ENCODE measurements at places on chromosomes 5 and 9.

DNA sequence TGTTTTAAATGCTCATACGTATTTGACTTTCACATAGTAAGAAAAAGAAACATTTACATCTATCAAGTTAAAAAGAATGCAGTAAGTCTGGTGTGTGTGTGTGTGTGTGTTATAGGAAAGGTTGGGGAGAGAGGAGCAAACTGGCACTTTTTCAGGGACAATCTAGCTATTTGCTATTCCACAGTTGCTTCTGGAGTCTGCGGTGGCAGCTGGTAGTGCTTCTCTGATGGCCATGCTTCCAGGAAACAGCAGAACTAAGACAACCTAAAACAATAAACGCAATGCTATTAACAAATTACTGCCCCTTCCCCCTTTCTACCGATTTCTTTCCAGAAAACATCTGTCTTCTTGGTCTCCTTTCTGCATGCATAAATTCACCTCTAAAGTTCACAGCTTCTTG is 70.0 kb upstream of the CDH10 start:
- DNase-seq: no peak

- DNase-seq: no peak
Observed at GRCh38 chr9:133732639-133733408, 5.3 kb downstream of the SARDH start.

- DNase-seq: no peak
Observed at GRCh38 chr5:53422539-53422938, 57.9 kb upstream of the FST start.

GRCh38 chr5:18043344-18043743 is 409.1 kb downstream of the TAF11L14 start:
- no peak for DNase-seq

- DNase-seq: no peak
Observed at GRCh38 chr5:38707352-38708210, 138.2 kb upstream of the OSMR start.

DNA sequence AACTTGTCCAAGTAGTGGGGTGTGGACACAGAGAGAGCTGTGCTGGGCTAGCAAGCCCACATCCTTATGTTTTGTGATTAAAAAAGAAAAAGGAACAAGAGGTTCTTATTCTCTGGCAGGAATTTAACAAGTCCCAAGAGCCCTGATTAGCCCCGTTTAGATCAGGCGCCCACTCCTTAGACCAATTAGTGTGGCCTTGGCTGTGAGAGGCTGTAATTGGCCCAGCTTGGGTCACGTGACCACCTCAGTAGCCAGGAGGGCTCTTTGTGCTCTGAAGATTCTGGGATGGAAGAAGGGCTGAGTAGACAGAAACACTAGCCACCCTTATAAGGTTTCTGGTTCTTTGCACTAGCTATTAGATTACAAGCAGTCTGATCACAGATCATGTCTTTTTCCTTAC is 31.1 kb downstream of the GCNT4 start:
- no peak for DNase-seq

GRCh38 chr5:106737111-106737510 is 933.6 kb downstream of the EFNA5 start:
- no peak for DNase-seq

DNA sequence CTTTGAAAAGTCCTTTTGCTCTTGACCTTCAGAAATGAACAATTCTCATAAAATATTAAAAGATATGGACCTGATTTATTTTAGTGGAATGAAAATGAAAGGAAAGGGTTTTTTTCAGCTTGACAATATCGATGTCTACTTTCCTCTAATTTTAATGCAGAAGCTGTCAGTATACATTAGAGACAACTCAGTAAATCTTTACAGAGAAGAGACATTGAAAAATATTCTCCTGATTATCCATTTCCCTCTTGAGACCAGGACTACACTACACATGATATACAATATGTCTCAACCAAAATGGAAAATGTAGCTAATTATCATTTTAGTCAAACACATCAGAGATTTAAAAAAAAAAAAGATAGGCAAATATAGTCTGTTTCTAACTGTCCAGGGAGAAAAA is 288.5 kb upstream of the NUDT12 start:
- DNase-seq: no peak

DNA sequence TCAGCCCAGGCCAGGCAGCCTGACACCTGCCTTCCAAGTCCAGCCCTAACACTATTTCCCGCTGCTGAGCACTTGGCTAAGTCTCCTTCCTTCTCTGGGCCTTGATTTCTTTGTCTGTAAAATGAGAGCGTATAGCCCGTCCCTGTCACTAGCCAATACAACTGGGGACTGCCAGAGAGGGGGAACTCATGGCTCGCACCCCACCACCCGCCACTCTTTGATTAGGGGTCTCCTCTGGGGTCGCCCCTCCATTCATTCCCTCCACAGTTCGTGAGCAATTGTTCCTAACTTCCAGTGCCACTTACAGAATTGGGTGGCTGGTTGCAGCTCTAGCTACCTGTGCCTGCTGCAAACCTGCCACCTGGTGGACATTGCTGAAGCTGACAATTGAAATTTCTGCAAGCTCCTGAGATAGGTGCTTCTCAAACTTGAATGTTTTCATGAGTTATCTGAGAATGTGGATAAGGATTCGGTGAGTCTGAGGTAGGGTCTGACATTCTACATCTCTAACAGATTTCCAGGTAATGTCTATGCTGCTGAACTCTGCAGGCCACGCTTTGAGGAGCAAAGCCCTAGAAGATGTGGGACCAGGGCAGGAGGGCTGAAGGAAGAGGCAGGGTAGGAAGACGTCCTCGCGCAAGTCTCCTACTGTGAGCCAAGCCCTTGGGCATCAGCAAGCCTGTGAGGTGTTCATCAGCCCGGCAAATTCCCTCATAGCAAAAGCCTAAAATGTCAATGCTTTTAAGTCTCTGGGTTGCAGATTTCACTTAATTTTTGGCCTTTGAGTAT is 13.3 kb upstream of the RECK start:
- peak; percentile 31 for DNase-seq

DNA sequence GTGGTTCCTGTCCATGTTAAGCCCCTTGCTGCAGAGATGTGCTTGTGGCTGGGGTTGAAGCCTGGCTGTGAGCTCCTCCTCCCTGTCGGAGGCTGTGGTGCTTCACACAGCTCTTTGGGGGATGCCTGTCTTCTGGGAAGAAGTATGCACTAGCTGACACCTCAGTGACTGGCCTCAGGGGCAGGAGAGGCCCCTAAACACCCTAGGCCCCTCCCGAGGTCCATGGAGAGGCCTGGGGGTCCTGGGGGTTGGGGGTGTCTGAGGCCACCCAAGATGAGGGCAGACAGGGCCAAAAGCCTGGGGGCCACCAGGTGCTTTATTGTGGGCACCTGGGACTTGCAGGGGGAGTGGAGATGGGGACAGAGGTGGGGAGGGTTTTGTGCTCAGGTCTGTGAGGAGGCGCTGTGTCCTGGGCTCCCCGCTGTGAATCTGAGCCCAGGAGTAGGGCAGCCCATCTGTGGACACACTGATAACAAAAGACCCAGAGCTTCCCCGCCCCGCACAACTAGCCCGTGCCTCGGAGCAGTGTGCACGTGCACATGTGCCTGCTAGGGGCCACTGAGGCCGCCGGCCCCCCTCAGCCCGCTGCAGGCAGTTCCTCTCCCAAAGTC is 92.0 kb downstream of the PHF2 start:
- no peak for DNase-seq

DNA sequence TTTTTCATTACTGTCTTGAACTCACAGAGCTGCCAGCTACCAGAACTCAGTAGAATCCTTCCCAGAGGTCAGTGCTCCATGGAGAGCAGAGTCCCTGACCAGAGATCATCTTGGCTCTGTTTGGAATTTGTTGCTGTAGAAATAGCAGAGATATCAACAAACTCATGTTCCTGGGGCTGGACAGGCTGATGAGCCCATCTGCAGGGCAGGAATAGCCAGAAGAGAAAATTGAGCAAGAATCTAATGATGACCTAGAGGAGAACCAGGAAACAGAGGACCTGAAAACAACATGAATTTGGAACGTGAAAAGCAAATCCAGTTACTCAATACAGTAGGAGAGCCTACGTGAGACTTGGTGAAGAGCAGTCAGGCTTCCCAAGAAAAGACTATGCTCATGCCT is 437.8 kb downstream of the PLK2 start:
- DNase-seq: no peak

GRCh38 chr5:12876541-12877298 is 972.5 kb upstream of the CTNND2 start:
- DNase-seq: no peak

DNA sequence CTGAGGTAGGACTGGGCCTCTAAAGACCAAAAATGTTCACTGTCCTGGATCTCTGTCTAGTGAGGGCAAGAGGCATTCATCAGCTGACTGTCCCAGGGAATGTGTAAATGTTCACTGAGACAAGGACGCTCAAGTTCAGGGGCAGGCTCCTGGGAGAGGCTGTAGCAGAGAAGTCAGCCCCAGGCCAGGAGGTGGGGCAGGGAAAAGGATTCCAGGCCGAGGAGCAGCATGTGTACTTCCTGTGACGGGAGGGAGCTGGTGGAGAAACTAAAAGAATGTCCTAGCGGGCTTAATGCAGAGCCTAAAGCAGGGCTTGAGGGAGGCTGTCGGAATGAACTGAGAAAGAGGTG is 205.8 kb downstream of the GABBR2 start:
- DNase-seq: no peak

DNA sequence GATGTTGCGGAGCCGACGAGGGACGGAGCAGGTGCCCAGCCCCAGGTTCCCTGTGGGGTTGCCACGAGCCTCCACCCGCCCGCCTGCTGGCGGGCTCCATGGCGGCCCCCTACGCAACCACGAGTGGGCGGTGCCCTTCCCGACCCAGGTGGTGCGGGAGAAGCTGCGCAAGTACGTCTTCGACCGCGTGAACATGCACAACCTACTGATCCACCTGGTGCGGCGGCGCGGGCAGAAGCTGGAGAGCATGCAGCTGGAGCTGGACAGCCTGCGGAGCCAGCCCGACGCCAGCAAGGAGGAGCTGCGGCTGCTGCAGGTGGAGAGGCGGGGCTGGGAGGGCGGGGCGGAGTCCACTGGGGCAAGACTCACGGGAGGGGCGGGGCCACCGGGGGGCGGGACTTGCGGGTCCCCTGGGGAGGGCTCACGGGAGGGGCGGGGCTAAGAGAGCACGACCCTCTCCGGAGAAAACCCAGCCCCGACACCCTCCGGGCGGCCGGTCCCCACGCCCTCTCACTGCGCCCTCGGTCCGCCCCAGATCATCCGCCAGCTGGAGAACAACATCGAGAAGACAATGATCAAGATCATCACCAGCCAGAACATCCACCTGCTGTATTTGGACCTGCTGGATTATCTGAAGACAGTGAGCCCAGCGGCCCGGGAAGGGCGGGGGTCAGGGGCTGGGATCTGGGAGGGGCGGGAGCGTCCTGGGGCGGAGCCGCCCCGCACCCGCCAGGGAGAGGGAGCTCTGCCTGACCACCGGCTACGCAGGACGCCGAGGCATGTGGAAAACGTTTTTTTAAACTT is 3.9 kb downstream of the CCDC183 start:
- peak; percentile 80 for DNase-seq

DNA sequence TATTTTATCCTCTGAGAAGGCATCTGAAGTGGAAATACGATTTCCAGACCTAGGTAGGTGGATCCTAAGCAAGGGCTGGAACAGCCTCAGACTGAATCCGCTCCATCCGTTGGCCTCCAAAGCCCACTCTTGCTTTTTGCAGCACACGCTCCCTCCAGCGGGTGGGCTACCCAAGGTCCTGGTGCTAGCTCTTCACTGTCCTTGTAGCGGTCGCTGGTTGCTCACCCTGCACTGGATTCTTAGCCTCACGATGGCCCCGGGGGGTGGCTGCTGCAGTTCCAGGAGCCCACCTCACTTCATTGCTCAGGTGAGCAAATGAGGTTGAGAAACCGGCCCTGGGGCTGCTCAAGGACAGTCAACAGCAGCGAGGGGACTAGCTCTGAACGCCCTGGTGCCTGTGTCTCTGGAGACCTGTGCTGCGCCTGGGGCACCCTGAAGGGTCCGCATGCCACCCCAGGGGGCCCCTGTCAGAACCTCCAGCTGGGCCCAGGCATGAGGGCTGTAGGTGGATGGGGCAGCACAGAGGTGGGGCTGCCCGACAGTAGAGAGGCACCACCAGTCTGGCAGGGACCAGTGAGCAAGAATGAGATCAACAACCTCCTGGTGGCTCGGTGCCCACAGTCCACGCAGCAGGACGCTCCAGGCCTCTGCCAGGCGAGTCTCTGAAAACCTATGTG is 4.3 kb downstream of the MGAT4B start:
- DNase-seq: no peak

- no peak for DNase-seq
Observed at GRCh38 chr9:70291446-70291845, 32.7 kb downstream of the SMC5 start.

- DNase-seq: no peak
Observed at GRCh38 chr9:20353524-20353923, 268.8 kb downstream of the MLLT3 start.

- DNase-seq: no peak
Observed at GRCh38 chr9:16960084-16960483, 89.6 kb upstream of the BNC2 start.

DNA sequence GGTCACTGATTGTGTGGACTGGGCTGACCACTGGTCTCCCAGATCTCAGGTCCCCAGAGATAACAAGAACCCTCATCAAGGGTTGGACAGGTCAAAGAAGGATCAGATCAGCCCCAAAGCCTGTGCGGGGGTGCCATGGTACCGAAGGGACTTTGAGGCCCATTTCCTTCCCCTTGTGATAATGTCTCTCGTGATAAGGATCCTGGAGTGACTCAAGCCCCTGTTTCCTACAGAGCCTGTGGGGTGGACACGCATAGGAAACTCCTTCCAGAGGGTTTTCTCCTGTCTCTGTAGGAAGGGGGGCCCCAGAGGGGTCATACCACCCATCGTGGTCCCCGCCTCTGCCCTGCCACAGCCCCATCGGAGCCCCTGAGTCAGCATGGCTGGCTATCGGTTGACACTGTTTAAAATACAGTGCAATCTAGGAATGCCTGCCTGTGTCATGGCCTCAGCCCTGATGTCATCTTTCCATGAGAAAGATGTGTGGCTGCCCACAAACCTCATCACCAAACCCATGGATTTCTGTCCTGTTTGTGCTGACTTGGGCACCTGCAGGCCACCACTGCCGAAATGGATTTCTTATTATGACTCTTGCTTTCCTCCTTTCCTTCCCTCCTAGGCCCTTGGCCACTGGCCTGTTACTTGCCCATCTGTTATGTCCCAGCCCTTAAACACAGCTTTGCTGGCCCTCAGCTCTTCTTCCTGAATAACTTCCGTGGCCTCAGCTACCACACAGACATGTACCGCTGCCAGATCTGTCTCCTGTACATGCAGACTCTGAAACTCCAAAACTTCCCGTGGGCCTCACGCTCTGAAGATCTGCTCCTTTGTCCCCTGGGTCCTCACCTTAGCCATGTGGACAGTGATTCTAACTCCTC is 2.9 kb upstream of the CSF2 start:
- DNase-seq: no peak

- DNase-seq: no peak
Observed at GRCh38 chr9:15834541-15834940, 281.7 kb downstream of the CCDC171 start.

DNA sequence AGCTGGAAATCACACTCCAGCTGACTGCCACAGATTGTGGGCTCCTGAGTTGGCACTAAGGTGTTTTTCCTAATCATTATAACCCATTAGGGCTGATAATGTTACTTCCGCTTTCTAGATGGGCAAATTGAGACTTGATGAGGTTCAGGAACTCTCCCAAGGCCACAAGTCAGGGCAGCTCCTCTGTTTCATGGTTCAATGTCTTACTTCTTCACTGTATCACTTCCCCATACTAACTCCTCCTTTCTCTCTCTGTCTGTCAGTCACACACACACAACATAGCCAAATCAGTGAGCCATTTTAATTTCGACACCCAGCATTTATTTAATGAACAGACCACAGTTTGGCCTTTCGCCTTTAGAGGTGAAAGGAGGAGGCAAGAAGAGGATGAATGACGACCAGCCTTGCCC is 17.8 kb upstream of the TRAF1 start:
- DNase-seq: no peak

- no peak for DNase-seq
Observed at GRCh38 chr5:112635276-112635675, 102.4 kb upstream of the APC start.
